Suppressor macrophage treated with lipopolysaccharide for 4 hours (primary cell): ENCODE measurements at places on chromosomes 4 and X.

- DNase-seq: peak; percentile 63
Measured at GRCh38 chrX:13271511-13271910, 48.3 kb downstream of the ATXN3L start.

DNA sequence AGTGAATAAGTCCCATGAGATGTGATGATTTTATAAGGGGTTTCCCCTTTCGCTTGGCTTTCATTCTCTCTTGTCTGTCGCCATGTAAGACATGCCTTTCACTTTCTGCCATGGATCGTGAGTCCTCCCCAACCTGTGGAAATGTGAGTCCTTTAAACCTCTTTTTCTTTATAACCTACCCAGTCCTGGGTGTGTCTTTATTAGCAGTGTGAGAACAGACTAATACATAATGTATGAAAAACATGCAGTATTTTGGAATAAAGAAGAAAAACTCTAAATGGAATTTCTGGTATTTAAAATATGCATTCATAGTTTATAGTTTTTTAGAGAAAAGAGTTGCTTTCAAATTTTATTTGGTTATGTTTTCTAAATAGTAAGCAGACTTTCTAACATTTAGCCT is 360.7 kb downstream of the PCDH7 start:
- peak; percentile 2 for DNase-seq

- DNase-seq: no peak
Measured at GRCh38 chrX:45006002-45006800, 133.2 kb downstream of the KDM6A start.

GRCh38 chrX:17412692-17413091 is 37.7 kb downstream of the NHS start:
- DNase-seq: no peak

GRCh38 chr4:123524958-123525628 is 128.5 kb downstream of the SPRY1 start:
- DNase-seq: no peak

GRCh38 chrX:8845469-8845868 is 44.3 kb upstream of the FAM9A start:
- no peak for DNase-seq

DNA sequence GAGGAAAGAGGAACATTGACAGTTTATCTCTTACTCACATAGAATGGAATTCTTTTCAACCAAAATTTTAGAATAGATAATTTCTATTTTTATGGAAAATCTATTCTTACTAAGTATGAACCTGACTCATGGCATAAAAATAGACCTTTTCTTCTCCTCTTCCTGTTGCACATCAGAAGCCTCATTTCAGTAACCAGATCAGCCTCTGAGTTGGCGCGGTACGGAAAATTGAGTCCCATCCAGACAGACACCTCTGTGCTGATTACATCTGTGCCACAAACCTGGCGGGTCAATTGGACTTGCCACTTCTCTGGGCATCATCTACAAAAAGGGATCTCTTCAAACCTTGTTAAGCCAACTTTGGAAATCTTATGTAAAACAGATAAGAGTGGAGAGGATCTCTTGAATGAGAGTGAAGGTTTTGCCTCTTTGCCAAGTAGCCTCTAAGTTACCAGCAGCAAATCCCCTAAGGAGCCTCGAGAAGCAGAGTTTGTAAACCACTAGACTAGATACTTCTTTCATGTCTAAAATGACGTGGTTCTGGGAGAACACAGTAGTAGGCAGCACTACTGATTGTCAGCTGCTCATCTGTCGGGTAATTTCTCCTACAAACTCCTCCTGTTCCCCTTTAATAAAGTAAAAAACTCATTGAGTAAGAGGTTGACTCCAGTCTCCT is 37.4 kb downstream of the TENM3 start:
- no peak for DNase-seq

GRCh38 chr4:1218634-1219565 is 30.0 kb downstream of the CTBP1 start:
- DNase-seq: peak; percentile 72

DNA sequence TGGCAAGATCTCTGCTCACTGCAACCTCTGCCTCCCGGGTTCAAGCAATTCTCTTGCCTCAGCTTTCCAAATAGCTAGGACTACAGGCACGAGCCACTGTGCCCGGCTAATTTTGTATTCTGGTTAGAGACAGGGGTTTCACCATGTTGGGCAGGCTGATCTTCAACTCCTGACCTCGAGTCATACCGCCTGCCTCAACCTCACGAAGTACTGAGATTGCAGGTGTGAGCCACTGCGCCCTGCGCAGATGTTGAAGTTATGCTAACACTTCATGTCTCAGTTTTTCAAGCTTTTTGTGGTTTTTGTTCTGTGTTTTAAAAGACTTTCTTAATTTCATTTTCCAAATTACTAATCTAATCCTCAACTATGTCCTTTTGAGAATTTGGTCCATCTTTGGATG is 154.4 kb upstream of the TLL1 start:
- no peak for DNase-seq

DNA sequence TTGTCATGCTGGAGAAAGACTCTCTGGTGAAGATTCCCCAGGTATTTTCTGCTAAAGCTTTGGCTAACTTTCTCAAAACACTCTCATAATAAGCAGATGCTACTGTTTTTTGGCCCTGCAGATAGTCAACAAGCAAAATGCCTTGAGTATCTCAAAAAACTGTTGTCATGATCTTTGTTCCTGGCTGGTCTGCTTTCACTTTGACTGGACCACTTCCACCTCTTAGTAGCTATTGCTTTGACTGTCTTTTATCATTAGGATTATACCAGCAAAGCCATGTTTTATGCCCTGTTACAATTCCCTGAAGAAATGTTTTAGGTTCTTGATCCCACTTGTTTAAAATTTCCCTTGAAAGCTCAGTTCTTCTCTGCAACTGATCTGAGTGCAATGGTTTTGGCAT is 231.5 kb downstream of the SLC7A11 start:
- DNase-seq: no peak
